ENCODE measurements at places on chromosomes 7 and 10.

GRCh38 chr10:16893664-16894063, 76.4 kb upstream of the RSU1 start:
- DNase-seq: no peak

DNA sequence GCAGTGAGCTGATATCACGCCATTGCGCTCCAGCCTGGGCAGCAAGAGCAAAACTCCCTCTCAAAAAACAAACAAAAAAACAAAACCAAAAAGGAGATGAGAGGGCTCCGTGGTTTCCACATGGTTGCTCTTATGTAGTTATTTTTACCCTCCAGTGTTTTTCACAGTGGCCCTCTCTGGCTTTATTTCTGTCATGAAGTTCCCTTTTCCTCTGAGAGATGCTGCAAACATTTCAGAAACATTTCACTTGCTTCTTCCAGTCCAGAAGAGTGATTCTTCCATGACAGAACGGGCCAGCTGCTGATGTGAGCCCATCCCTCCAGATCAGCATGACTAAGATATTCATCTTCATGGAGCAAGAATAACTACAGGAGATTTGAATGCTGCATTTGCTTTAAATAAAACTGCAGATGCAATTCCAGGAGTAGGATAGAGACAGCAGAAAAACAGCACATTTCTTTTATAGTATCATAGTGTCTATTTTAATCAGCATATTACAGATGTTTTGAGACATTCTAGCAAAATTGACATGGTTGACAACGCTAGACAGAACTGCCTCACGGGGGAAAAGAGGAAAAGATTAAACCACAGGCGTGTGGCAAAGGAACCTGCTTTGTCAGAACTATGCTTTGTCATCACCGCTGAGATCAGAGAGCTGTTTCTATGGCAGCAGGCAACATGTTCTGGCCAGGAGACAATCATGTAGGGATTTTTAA, 40.3 kb downstream of the NRCAM start:
- DNase-seq: no peak

GRCh38 chr7:67913604-67914003, 917.0 kb downstream of the TYW1 start:
- DNase-seq: no peak

- DNase-seq: no peak
Measured at GRCh38 chr10:12577610-12578009, 228.3 kb downstream of the CAMK1D start.

DNA sequence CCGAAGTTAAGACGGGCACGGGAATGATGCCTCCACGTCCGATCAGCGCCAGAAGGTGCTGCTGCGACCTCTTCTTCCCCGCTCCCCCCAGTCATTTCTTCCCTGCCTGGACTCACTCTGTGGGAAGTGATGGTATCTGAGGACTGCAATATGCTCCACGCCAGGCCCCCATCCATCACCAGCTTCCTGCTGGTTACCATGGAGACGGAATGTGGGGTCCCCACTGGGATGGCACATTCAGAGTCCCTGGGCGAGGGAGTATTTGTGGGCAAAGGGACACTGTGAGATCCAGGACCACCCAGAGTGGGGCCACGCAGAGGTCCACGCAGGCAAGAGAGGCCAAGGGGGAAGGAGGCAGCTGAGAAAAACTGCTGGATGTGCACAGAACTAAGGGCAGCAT, 39.7 kb downstream of the CARD11 start:
- DNase-seq: no peak

GRCh38 chr7:28126410-28127041, 54.1 kb downstream of the JAZF1 start:
- DNase-seq: no peak

DNA sequence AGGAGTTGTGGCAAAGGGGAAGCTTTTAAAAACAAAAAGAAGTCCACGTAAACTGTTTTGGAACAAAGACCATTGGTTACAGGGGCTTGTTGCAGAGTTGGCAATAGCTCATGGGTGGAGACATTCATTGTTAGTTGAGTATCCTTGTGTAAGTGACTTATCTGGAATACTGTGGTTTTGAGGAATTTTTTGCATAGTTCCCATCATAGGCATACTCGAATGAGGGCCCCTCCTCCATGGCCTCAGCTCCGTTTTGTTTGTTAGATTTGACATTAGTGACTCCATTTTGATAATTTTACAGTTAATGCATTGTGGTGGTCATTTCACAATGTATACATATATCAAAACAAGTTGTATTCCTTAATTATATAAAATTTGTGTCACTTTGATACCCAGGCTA, 12.8 kb upstream of the SMKR1 start:
- DNase-seq: no peak

DNA sequence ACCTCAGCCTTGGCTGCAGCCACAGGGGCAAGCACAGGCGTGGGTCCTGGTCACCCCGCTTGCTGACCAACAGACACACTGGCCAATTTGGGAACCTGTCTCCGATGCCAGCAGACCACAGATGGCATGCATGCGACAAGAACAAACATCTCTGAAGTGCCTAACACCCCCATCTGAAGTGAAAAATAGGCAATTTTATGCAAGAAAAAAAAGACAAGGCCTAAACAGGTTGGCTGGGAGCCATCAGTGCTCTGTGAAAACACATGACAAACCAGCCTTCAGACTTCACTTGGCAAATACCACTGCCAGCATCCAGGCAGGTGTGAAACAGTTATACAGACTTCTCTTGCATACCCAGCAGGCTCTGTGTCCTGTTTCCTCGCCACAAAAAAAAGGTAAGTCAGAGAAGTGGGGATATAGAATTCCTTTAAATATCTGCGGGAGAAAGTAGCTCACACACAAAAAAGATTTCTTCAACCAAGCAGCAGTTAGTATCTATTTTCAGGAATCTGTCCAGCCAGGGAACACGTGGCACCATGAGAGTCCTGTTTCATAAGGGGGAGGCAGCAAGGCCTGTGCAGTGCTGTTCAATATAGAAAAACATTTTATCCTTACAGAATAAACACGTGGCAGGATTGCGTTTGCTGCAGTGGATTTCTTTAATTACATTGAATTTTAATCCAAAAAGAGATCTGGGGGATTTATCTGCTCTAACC, 293.4 kb upstream of the MKLN1 start:
- no peak for DNase-seq

DNA sequence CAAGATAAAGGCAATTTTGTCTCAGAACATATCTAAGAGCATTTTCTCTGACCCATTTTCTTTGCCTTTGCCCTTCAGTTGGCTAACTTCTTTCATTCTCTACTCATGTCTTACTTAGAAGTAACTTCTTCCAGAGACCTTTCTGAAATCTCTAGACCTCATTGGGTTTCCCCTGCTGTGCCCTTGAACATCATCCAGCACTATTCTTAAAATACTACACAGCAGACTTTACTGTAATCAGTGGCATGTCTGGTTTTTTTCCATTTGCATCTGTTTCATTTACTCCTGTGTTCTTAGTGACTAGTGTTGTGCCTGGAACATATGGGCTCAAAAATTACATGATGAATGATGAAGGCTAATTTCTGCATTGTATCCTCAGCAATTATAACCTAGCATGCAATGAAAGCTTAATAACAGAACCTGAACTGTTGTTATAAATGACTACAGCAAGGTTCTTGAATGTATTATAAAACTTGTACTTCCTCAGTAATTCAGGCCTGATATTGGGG, 301.9 kb downstream of the CDK14 start:
- DNase-seq: no peak

GRCh38 chr7:16317406-16317805, 103.9 kb downstream of the CRPPA start:
- DNase-seq: no peak

DNA sequence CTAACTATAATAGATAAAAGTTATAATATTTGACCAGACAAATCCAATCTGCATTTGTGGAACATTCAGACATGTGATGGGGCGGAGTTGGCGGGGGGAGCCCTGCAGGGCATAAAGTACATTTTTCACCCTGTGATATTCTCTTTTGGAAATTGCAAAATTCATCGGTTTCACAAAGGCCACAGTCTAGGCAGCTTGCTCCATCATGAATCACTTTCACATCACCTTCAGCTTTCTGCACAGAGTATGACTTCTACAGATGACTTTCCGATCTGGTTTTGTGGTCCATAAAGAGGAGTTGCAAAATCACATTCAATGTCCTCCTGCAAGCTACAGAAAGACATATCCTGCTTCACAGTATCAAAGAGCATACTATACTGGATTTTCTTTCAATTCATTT, 51.4 kb upstream of the APBB1IP start:
- no peak for DNase-seq

GRCh38 chr10:113992471-113993011, 51.1 kb upstream of the ADRB1 start:
- DNase-seq: no peak

GRCh38 chr10:49187950-49188761, at the start of gene TMEM273:
TSS of gene TMEM273 (minus strand) at chr10:49188391. CDS start at chr10:49188336, 55 bp downstream.
- DNase-seq: no peak

DNA sequence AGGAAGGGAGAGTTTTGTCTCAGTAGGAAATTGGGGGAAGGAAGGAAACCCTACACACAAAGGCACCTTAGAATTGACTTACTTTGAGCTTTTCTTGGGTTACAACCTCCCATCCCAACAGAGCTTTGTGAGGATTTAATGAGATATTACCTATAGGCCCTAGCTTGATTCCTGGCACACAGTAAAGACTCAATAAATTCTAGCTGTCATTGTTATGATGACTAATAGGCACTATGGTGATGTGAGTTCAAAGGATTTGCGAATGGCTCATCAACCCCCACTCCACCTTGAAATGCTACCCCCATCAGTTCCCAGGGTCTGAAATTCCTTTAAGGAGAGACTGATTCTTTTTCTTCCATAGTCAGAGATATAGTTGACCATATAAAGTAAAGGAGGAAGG, 67.9 kb upstream of the SMNDC1 start:
- DNase-seq: no peak

DNA sequence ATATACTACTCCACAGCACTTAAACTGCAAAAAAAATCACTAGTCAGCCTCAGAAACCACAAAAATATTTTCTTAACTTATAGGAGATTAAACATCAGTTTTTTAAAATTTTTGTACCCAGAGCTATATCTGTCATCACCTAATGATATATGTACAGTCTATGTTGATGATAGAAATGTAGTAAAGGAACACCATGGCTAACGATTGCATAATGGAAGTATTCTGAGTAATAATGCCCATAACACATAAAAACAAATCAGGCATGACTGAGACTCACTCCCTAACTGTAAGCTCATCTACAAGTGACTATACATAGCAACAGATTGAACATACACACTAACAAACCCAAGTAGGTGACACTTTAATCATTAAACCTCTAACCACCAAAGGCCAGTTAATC, 51.3 kb downstream of the TSPAN12 start:
- DNase-seq: no peak

DNA sequence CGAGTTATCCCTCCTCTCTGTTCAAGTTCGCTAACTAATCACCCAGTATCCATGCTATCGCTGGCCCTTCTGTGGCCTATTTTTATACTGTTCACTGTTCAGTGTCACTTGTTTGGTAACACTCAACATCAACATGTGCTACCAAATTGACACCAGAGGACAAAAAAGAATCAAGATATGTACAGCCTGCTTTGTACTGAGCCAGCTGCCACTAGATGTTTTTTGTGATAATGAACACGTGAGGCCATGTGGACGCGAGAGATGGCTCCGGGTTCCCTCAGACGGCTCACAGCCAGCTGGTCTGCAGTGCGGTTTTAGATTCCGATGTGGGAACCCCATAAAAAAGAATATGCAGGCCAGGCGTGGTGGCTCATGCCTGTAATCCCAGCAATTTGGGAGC, 21.2 kb downstream of the CAV1 start:
- no peak for DNase-seq

GRCh38 chr10:62106929-62107519, 161.6 kb downstream of the RTKN2 start:
- DNase-seq: no peak

DNA sequence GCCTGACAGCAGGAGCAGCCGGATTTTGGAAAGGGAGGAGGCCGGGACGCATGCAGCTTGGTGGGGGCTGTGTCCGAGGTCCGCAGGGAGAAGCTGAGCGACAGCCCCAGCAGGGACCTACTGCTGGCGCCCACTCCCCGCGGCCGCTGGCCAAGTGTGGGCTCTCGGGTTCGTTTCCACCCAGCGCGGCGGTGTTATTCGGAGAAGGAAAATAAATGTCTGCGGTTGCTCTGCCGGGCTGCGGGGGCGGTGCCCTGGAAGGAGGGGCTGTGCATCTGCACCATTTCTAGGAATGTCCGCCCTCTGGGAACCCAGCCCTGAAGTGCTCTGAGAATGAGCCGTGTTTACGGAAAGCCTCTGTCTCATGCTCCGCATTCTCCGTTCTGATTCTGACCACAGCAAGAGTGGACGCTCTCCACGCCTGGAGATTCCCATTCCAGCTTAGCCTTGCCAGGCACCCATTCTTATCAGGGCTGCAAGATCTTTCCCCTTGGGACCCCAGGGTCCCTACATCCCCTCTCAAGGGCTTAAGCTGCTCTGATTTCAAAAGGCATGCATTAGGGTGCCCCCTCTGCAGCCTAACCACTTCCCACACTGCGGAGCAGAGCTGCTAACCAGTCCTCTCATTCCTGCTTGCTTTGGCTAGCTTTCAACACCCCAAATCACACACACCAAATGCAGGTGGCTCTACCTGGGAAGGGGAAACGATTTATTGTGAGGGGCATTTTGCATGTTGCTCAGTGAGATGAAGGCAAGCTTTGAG, 256.6 kb upstream of the GLI3 start:
- peak; percentile 58 for DNase-seq

GRCh38 chr7:134175334-134176036, 48.3 kb downstream of the LRGUK start:
- no peak for DNase-seq

DNA sequence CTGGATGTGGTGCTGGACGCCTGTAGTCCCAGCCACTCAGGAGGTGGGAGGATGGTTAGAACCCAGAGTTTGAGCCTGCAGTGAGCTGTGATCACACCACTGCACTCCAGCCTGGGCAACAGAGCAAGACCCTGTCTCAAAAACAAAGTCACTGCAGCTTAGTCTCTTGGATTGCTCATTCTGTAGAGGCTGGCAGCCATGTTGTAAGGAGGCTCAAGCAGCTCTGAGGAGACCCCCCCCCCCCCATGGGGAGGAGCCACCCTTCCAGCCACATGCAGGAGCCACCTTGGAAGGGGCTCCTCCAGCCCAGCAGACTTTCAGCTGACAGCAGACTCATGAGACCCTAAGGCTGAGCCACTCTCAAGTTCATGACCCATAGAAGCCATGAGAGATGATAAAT, 68.4 kb downstream of the FOXL3 start:
- no peak for DNase-seq

DNA sequence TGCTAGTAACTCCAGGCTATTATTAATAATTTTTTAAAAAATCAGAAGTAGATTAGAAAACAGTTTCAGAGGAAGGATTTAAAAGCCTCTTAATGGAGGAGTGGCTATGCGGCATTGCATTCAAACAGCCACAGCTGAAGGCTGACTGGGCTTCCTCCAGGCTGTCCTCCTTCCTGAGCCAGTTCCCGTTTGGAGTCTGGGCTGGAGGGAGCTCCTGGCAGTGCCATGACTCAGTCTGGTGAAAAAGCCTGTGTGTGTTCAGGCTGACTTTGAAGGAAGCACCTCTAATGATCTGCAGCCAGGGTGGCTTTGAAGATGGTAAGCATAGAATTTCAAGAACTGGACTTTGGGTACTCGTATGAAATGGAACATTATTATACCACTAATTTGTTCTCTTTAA, 134.6 kb downstream of the DPP6 start:
- no peak for DNase-seq
